Chondrocyte (in vitro differentiated cells): ENCODE measurements at places on chromosomes 1 and 21.
A peak's percentile ranks its signal among the peaks of the same experiment; 100 is the strongest.

DNA sequence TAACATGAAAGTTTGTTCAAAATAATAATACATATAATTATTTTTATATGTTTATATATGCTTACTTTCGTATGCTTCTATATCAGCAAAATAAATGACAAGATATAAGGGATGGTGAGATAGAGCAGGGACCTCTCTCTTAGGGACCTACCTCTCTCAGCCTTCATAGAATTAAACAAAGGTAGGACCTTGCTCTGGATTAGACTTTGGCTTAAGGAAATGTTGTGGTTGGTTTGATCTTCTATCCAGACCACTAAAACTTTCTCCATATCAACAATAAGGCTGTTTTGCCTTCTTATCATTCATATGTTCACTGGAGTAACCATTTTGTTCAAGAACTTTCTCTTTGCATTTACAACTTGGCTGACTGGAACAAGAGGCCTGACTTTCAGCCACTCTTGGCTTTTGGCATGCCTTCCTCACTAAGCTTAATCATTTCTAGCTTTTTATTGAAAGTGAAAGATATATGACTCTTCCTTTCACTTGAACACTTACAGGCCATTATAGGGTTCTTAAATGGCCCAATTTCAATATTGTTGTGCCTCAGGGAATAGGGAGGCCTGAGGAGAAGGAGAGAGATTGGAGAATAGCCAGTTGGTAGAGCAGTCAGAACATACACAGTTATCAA lies 14.4 kb downstream of the FRRS1 start:
- no peaks in the 10 kb centered on the region for H3K27me3 ChIP-seq
- no peaks in the 10 kb centered on the region for H3K4me1 ChIP-seq
- no peak for DNase-seq
- H3K27ac ChIP-seq, result no peak overlapping the region
- no peaks in the 10 kb centered on the region for H3K36me3 ChIP-seq
- no peak overlapping the region for H3K4me3 ChIP-seq

GRCh38 chr1:59141267-59141863 lies 155.5 kb upstream of the FGGY start:
- no peak for DNase-seq
- no peaks in the 10 kb centered on the region for H3K27me3 ChIP-seq
- no peak overlapping the region for H3K4me3 ChIP-seq
- no peak overlapping the region for H3K27ac ChIP-seq

- H3K36me3 ChIP-seq, result no peaks in the 10 kb centered on the region
- H3K4me3 ChIP-seq, result peak within 1 kb of the TSS; percentile 64
- H3K27me3 ChIP-seq, result peaks cover 49% of the 10 kb centered on the region
- no peak within 1 kb of the TSS for H3K27ac ChIP-seq
- DNase-seq, result peak; percentile 65
- H3K4me1 ChIP-seq, result peaks cover 17% of the 10 kb centered on the region
Measured at GRCh38 chr1:237041795-237042525, at the start of gene RYR2. TSS of gene RYR2 (plus strand) at chr1:237042184. CDS start at chr1:237042522, 338 bp downstream.

DNA sequence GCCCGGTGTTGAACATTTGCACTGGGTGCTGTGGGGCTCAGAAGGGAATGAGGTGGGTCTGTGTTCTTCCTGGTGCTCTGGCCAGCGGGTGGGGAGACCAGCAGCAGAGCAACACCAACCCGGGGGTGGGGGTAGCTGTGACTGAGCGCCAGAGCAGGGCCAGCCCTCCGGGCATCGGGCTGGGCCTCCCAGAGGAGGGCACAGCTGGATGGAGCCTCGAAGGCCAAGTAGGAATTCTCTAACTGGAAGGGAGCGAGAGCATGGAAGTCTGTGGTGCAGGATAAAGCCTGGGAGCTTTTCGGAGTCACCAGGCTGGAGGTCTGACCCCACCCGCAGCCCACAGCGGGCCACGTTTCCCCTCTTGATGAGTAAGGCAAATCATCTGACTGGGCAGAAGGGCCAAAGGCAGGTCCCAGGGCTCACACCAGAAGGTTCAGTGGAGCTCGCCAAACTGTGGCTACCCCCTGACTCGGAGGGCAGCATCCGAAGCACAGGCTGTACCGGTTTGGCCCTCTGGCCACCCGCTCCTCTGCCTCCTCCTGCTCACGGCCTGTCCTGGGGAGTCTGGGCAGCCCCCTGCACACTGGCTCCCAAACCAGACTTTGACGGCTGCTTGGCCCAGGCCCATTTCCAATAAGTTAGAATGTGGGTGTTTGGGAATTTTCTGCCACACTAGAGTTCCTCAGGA lies 18.8 kb downstream of the SLC1A7 start:
- H3K27ac ChIP-seq, result no peak overlapping the region
- peaks cover 42% of the 10 kb centered on the region for H3K4me1 ChIP-seq
- no peak for DNase-seq
- peaks cover 2% of the 10 kb centered on the region for H3K36me3 ChIP-seq

GRCh38 chr1:221981461-221981860 lies 239.6 kb upstream of the DUSP10 start:
- no peak for DNase-seq
- H3K4me3 ChIP-seq, result no peak overlapping the region
- peaks cover 13% of the 10 kb centered on the region for H3K27me3 ChIP-seq
- H3K27ac ChIP-seq, result no peak overlapping the region
- H3K36me3 ChIP-seq, result no peaks in the 10 kb centered on the region
